ENCODE measurements at places on chromosomes 1 and 21. TPM values are rescaled to one million over a fixed set of nuclear protein-coding genes. Genes with fewer than 3 reads are reported as not detected.

DNA sequence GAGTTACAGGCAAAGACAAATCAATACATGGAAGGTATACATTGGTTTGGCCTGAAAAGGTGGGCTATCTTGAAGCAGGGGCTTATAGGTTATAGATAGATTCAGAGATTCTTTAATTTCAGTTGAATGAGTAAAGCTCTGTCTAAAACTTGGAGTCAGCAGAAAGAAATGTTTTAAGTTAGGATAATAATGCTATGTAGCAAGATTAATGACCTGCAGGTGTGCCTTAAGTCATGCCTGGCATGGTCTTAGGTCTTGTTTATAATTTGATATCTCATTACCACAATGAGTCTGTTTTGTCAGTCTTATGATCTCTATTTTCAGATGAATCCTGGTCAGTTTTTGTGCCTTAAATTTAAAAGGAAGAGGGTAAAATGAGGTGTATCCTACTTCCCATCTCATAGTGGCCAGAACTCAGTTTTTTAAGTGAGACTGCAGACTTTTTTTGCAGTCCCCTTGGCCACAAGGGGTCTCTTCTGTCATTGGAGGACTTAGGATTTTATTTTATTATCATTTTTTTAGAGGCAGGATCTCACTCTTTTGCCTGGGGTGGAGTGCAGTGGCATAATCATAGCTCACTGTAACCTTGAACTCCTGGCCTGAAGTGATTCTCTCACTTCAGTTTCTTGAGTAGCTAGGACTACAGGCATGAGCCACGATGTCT is 21.3 kb upstream of the PGBD2 start:
- no peak for DNase-seq

DNA sequence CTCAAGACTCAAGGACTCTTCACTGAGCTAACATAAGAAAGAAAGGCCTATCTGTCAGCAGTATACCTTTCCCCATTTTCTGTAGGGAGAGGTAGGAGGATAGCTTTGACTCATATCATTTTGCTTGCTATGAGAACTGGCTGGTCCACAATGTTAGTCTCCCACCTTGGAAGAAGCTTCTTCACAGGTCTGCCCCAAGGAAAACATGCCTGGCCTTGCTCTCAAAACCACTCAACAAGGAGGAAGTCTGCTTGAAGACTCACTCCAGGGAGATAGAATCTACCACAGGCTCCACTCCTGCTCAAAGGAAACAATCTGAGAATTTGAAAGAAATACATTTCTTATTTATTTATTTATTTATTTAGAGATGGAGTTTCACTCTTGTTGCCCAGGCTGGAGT is 29.5 kb upstream of the LAMC1 start:
- no peak for DNase-seq

DNA sequence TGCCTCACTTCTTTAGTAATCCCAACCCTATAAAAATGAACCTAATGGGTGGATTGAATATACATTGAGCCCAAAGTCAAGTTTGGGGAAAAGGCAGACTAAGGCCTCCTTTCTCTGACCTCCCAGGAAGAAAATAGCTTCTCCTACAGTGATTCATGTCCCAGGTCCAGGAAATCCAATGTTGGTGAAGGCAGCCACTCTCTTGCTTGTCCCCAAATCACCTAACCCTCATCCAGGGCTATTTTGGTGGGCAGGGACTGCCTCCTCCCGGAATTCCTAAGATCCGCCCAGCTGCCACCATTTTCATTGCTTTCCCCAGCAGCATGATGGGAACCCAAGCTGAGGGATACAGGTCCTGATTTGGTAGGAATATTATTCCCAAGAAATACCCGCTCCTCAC is 8.4 kb downstream of the MYOG start:
- DNase-seq, result no peak

DNA sequence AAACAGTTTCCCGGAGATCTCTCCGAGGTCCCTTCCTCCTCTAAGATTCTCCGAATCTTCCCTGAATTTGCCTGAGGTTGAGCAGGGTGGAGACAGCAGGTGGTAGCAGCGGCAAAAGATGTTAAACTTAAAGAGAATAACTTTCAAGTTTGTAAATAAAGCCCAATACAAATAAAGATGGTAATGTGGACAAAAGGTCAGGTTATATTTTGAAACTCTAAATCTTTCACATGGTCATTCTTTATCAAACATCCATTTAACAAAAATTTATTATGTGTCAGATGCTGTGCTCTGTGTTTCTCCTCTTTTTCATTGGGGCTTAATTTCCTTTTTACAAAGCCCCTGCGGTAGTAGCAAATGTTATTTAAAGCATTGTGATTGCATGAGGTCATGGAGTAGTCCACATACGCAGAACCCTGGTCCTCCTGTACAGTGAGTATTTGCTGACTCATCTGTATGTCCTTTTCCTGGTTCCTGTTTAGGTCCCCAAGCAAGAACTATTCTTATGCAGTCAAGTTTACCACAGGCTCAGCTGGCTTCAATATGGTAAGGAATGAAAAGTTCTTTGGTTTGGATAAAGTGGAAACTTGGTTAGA is 119.2 kb downstream of the ITSN1 start:
- DNase-seq, result peak; percentile 97

DNA sequence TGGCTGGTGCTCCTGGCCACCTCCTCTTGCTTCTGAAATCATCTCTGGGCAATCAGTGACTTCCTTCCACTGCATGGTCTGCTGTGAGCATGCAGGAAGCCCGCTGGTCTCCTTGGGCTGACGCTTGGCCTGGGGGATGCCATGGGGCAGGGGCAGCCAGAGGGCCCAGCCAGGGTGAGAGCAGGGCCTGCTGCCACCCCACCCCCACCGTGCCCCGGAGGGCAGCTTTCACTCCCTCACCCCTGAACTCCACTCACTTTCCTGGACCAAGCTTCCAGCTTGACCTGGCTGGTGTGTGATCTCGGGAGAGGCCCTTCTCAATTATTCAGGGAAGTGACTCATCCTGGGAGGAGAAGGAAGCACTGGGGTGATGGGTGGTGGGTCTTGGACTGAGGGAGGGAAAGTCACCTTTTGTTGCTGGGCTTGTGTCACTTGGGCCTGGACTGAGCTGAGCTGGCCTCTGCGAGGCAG is 270.2 kb upstream of the CSF3R start:
- DNase-seq, result no peak

DNA sequence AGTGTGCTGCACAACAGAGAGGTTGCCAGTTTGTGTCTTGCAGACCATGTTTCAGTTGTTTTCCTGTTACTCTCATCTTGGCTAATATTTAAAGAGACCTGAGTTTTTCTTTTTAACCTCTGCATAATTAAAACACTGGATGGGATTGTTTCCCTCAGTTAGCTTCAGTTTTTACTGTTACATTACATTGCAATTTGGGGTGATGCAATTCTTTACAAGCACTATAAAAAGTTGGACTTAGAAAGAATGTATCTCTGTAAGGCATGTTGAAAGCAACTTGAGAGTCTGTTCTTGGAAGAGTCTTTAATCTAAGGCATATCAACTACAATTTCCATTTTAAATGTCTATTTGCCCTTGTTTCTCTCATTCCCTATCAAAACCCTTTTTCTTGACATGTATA is 99.1 kb downstream of the DNM3 start:
- DNase-seq, result peak; percentile 57

DNA sequence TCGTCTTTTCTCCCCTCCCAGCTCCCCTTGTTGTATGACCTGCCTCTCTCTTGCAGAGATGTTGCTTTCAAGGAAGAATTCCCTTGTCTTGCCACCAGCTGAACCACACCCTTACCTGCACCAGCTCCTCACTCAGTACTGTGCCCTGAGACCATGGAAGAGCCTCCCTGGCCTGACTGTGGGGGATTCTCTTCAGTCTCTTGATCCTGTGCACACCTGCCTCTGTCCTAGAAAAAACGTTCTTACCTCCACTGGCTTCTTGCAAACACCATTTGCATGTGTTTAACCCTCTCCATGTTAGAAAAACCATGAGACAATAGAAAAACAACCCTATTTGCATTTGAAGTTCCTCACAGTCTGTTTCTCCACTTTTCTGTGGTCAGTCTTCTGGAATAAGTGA is 43.3 kb upstream of the FCRL4 start:
- DNase-seq, result no peak

- no peak for DNase-seq
These were observed 33.1 kb downstream of the NPHP4 start for GRCh38 chr1:5959087-5959486.

GRCh38 chr21:33059380-33059841 is 10.5 kb upstream of the OLIG1 start:
- DNase-seq, result no peak

DNA sequence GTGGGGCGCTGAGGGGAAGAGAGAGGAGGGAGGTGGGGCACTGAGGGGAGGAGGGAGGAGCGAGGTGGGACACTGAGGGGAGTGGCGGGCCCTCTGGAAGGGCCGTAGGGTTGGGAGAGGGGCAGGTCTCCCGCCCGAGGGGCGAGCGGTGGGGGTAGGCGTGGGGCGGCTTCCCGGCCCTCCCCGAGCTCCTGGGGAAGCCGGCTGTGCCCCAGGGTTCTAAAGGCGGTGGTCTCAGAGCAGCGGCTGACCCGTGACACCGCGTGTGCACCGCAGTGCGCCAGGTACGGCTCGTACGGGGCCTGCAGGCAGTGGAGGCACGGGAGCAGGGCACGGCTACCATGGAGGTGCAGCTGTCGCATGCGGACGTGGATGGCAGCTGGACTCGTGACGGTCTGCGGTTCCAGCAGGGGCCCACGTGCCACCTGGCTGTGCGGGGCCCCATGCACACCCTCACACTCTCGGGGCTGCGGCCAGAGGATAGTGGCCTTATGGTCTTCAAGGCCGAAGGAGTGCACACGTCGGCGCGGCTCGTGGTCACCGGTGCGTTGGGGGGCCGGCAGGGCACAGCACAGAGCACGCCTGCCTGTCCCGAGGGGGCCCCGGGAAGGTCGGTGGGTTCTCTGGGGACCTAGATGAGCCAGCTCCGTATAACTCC is 68.5 kb downstream of the OBSCN start:
- peak; percentile 22 for DNase-seq

GRCh38 chr1:94719926-94720793 is 100.0 kb upstream of the SLC44A3 start:
- DNase-seq, result peak; percentile 38

- DNase-seq, result no peak
These were observed 41.3 kb downstream of the FHAD1 start for GRCh38 chr1:15288173-15288926.

GRCh38 chr1:204338997-204339396 is 20.7 kb downstream of the PLEKHA6 start:
- DNase-seq, result no peak

DNA sequence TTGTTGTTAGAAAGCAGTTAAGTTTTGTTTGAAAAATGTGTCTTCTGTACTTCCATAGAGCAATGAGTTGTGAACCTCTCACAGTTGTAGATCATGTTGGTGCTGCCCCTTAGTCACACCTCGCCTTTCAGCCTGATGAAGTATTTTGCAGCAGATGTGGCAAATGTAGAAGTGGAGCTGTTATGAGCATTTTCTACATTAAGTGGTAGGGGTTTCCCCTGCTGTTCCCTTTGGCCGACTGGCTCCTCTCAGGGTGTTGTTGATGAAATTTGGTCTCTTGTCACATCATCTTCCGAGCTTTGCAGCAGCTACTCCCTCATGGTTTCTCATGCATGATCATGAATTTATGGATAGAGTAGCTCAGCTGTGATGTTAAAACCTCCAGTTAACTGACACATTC is 33.6 kb upstream of the DENND1B start:
- DNase-seq, result no peak

DNA sequence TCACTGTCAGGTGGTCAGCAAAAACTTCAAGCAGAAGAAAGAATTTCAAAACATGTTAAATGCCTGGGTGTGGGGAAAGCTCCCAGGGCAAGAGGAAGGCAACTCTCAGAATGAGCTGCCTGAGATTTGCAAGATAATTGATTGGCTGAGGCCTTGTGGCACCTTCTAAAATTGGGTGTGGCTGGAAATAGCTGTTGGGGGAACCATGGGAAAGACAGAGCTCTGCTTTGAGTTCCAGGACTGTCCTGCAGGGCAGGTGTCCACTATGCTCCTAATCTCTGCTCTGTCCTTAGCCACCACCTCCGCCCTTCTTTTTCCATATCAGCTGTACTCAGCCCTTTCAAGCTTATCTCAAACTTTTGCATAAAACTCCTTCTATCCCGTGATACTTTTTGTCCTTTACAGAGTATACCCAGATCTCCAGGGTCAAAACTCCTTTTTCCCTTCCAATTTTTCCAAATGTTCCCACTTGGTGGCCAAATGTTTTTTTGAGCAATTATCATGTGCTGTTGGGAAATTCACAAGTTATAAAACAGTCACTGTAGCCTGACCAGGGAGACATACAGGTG is 23.8 kb upstream of the PPP2R5A start:
- DNase-seq, result no peak

DNA sequence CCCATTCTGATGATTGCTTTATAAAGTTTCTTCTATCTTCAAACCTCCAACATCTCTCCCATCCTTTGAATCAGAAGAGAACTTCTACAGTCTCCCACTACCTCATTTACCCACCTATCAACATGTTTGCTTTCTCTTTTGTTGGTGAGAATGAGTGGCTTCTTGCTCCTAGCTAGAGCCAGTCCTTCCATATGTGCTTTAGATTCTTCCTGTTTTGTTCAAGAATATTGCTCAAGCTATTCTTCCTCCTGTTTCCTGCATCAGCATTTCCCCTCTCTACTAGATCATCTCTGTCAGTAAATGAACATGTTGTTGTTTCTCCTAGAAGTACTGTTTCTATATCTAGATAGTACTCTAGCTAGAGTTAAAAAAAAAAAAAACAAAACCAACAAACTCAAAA is 6.3 kb downstream of the ATF6 start:
- DNase-seq, result no peak

GRCh38 chr1:71304125-71304524 is 223.3 kb upstream of the ZRANB2 start:
- no peak for DNase-seq

- no peak for DNase-seq
These were observed 70.0 kb upstream of the PAX7 start for GRCh38 chr1:18560692-18561091.

DNA sequence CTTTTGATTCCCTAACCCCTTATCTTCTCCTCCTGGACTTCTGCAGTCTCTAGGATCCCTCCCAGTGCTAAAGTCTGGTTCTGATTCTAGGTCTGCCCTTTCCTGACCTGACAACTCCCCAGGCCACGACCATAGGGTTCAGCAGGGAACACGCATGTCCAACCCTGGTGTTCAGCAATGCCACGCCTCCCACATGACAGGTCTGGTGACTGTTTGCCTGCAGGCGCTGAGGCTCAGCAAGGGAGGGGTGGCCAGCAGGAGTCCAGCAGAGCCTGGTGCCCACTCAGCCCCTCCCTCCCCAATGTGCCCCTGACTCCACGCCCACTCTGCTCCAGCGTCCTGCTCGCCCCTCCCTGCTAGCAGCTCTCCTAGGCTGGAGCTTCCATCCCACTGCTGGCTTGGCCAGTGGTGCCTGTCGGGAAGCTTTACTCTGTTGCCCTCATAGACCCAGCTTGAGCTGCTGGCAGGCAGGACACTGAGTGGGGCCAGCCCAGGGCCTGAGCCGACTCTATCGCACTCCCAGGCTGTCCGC is 17.3 kb downstream of the SLC9A1 start:
- peak; percentile 74 for DNase-seq

- DNase-seq, result no peak
These were observed 25.4 kb upstream of the CGN start for GRCh38 chr1:151485685-151486255.

- peak; percentile 54 for DNase-seq
These were observed 12.6 kb upstream of the RCSD1 start for GRCh38 chr1:167617153-167618147.

Gene C1orf141
- not detected for total RNA-seq

Gene APP
- 292 TPM for total RNA-seq

Gene S100A16
- 495 TPM for total RNA-seq

Gene TRIM45
- 0.76 TPM for total RNA-seq

Gene SLC45A3
- total RNA-seq, result 1.2 TPM

Gene CD1B
- total RNA-seq, result not detected

Gene CELA2B
- total RNA-seq, result not detected

Gene TEX38
- not detected for total RNA-seq

Gene HENMT1
- 7.2 TPM for total RNA-seq

Gene FAM177B
- total RNA-seq, result not detected

Gene LCE2B
- total RNA-seq, result not detected

Gene MR1
- total RNA-seq, result 25.2 TPM
